ENCODE measurements at places on chromosomes 11 and 22.
A peak's percentile ranks its signal among the peaks of the same experiment; 100 is the strongest.

DNA sequence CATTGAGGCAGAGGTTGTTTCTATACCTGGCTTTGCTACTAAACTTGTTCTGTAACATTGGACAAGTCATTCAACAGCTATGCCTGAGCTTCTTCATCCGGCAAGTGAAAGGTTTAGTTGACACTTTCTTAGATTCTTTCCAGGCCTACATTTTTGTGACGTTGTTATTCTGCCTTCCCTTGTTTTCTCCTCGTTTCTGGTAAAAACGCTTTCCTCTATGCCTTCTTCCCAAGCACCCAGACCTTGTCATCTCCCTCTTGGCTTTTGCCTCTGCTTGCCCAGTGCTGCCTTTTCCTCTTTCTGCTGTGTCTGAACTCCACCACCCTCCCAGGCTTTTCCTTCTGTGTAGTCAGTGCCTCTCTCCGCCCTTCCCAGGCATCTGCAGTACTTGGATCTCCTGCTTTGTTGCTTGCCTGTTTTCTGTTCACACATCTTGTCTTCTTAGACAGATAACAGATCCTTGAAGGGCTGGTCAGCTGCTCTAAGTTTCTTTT is 1.4 kb upstream of the AMOTL1 start:
- no peak for DNase-seq

DNA sequence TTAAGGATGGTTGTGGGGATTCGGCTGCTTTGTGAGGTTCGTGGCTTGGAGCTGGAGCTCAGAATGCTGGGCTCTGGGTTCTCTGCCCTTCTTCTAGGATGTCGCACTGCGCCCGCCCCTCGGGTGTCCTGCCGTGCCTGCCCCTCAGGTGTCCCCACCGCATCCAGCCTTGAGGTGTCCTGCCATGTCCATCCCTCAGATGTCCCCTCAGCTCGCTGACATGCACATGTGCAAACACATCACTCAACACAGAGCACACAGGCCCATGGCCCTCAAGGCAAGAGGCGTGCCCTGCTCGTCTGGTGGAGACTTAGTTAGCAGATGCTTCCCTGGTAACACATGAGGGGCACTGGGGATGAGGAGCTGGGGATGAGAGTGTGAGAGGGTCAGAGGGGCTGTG is 359.3 kb downstream of the TBC1D22A start:
- DNase-seq, result no peak

DNA sequence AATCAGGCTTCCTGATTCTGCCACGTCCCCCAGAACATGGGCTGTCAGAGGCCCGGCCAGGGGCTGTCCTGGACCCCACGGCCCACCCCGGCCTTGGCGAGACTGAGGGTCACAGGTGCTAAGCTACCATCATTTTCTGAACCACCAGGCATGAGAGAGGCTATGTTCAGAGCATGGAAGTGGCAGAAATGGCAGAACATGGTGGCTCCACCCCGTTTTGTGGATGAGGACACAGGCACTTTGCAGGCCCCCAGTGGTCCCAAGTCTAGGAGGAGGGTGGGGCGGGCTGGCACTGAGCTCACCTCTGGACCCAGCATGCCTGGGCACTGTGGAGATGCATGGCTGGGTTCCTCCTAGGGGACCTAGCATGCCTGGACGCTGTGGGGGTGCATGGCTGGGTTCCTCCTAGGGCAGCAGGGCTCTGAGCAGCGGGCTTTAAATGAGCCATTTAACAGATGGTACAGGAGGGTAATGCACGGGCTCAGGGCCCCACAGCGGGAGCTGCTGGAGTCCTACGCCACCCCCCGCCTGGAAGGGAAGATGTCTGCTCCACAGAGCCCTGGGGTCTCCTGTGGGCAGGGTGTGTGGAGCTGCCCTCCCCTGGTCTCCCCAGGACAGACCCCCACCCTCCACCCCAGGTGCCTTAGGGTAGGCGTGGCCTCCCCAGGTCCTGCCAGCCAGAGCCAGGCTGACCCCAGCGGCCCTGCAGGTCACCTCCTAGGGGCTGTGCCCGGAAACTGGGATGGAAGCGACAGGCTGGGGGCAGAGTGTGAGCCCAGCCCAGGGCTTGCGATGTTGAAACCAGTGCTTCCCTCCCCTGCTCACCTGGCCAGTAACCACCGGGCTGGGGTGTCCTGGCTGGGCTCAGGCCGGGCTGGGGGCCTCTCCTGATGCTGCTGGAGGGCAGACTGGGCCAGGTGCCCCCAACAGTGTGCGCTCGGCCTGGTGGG is 6.1 kb upstream of the MUC5AC start:
- DNase-seq, result no peak

DNA sequence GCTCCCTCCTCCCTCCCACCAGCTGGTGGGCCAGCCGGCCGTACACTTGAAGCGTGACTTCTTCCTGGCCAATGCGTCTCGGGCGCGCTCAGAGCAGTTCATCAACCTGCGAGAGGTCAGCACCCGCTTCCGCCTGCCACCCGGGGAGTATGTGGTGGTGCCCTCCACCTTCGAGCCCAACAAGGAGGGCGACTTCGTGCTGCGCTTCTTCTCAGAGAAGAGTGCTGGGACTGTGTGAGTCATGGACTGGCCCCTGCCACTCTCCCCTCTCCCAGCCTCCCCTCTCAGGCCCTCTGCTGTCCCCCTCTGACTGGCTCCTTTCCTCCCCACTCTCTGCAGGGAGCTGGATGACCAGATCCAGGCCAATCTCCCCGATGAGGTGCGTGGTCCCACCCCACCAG is 24.7 kb downstream of the CAPN1 start:
- no peak for DNase-seq

DNA sequence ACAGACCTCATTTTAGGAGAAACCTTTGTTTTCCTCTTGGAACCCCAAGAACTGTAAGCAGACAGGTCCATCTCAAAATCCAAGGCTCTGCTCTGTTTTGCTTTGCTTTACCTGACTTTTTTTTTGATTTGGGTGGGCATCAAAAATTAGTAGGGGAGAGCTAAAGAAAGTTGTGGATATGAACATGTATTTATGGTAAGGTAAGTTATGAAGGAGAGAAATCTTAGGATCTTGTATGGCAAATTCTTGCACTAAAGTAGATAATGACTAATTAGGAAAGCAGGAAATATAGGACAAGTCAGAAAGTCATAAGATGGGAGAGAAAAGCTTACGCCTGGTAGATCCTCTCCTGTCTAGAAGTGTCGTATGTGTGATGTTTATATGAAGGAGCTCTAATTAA is 116.1 kb upstream of the VPREB1 start:
- DNase-seq, result no peak

GRCh38 chr11:115377882-115378296 is 126.3 kb downstream of the CADM1 start:
- no peak for DNase-seq

DNA sequence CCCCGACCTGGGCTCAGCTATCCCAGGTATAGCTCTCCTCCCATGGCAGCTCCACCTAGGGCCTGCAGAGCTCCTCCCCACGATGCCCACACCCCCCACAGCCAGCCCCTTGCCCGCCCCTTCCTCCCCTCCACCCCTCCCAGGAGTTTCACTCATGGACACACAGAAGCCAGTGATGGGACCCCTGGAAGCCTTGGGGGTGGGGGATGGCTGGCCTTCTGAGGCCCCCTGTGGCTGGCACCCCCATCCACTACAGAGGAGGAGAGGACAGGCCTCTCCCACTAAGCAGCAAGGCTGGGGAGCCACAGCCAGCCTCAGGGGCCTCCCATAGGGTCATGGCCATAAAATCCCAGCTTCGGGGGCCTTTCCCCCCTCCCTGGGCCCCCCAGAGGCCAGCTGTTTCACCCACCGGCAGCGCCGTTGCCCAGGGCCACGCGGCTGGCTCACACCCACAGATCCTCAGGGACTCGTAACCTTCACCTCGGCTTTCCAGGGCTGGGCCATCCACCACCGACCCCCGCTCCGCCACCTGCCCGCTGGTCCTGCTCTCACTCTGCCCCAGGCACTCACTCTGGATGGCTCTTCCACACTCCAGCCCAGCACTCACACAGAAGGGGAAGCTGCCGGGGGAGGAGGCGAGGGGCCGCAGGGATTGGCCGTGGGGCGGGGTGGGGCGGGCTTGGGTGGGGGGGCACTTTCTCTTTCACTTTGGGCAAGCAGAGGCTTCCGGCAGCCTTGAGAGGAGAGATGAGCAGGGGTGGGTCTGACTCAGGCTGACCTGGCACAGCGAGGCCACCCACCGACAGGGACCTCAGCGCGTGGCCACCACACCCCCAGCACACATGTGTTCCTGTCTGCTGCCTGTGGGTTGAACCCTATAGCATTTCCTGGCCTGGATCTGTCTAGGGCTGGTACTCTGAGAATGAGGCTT is 2.2 kb downstream of the SLC25A22 start:
- no peak for DNase-seq

DNA sequence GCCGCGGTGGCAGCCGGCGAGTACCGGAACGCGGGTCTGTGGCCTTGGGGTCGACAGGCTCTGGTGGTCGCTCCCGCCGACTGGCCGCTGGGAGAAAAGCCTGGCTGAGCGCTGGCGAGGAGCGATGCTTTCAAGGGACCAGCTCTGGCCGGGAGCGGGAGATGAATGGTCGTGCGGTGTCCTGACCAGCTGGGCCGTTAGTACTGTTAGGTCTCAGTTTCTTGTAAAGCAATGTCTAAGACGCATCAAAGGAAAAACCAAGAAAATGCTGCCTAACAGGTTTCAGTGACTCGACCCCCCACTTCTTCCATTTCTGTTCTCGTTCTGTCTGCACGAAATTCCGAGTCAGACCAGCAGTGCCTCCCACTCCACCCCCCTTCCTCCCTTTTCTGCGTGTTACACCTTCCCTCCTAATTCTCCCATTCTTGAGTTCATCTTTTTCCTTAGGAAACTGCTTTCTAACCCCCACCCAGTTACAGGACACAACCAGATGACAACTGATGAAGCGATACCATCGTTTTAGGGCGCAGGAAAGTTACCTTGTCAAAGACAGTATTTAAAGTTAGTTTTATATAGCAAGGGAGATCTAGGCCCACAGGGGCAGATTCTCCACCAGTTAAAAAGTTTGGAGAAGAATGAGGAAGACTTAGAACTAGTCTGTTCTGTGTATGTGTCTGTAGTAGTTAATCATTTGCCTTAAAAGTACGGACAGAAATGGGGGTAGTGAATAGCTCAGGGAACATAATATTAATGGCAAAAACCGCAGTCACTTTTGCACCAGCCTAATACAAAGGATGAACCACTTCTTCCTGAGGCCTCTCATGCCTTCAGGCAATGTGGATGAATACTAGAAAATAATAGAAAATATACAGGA is 1.0 kb downstream of the CUL5 start:
- no peak for DNase-seq

DNA sequence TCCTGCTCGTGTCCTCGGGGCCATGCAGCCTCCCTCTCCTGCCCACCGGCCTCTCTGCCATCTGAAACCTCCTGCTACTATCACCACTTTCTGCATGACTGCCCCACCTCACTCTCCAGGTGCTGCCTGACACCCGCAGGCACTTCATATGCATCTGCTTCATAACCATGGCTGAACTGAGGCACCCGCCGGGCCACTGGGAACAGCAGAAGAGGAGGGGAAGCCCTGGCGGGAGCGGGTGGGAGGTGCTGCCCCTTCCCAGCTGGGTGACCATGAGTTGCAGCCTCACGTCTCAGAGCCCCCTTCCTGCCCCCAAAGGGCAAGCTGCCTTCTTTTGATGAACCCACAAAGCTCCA is 21.7 kb upstream of the PICK1 start:
- no peak for DNase-seq

- no peak for DNase-seq
These were observed 15.1 kb downstream of the CTNND1 start for GRCh38 chr11:57776577-57777210.

DNA sequence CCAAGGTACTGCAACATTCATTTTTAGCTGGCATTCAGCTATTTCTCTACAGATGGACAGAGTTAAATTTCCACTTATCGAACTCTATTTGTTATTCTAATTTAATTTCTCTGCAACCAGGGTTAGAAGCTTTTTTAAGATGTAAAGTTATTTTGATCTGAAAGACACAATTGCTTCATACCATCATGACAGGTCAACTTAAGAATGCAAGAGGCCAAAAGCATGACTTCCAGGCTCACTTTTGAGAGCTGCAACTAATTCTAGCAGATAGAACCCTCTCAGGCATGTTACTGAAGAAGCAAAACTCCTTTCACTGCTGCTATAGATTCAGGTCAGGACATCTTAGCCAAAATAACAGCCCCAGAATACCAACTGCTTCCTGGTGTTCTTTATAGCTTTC is 86.5 kb upstream of the GALNT18 start:
- DNase-seq, result no peak

GRCh38 chr11:33997584-33998251 is 53.8 kb upstream of the CAPRIN1 start:
- no peak for DNase-seq

DNA sequence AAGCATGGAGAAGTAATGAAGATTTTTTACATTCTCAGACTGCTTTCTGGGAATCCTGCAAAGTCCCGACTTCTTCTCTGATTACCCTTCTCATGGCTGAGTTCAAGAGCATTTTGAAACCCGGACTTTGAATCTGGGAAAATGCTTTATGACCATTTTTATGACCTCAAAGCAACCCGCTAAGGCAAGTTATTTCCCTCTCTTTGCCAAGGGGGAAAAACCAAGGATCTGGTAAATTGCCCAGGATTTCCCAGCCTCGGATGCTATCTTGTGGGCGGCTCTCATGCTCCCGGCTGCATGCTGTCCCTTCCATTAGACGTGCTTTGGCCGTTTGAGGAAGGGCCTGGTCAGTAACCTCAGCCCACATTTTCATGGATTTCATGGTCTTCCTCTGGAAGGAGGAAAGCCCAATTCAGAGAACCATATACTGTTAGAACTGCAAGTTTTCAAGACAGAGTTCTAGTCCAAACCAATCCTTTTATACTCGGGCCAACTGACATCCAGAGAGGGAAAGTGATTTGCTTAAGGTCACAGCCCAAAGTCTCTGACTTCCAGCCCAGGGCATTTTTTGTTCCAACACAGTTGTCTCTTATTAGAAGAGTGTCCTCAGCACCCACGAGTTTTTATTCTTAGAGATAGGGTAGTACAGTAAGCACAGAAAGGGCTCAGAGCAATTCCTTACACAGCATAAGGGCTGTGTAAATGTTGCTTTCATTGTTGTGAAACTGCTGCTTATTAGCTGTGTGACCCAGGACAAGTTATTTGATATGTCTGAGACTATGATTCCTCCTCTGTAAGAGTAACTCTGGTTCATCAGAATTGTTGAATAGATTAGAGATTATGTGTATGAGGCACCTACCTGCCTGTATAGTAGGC is 77.4 kb downstream of the NAV2 start:
- no peak for DNase-seq

GRCh38 chr11:58192229-58192628 is 3.4 kb downstream of the OR9Q2 start:
- DNase-seq, result no peak

DNA sequence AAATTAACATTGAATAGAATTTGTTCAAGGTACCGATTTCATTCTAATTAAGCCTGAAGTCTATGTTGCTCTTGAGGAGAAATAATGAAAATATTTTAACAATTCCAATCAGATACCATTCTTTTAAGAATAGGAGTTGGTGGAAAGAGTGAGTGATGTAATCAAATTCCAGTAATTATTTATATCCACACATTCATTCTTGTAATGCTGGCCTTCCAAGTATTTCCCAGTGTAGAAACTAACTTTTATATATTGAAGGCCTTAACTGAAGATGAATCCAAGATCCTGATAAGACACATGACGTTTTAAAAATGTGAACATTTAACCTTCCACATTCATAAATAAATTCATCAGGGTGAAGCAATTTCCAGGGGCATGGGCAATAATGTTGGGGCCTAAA is 36.6 kb upstream of the PAX6 start:
- DNase-seq, result no peak

- no peak for DNase-seq
These were observed 9.4 kb downstream of the MOB2 start for GRCh38 chr11:1476940-1477736.

GRCh38 chr11:81987829-81988472 is 745.7 kb downstream of the FAM181B start:
- DNase-seq, result peak; percentile 16

- DNase-seq, result peak; percentile 56
These were observed 239.9 kb upstream of the ZC3H12C start for GRCh38 chr11:109853156-109853776.
